ENCODE measurements at places on chromosomes 6 and 20. TPM values are rescaled to one million over a fixed set of nuclear protein-coding genes. Genes with fewer than 3 reads are reported as not detected.

SUMO4 gene
- 1.8 TPM for total RNA-seq

PNLDC1 gene
- not detected for total RNA-seq

PRSS16 gene
- total RNA-seq: 10.5 TPM

MTG2 gene
- 20.7 TPM for total RNA-seq

LPA gene
- total RNA-seq: not detected

SEL1L2 gene
- total RNA-seq: not detected

NRSN1 gene
- total RNA-seq: not detected

FAXC gene
- total RNA-seq: 7.2 TPM

NPEPL1 gene
- 16.2 TPM for total RNA-seq

CLPSL1 gene
- not detected for total RNA-seq

TRIM38 gene
- total RNA-seq: 7.6 TPM

GSTA1 gene
- 0.83 TPM for total RNA-seq

DCDC2 gene
- total RNA-seq: 0.05 TPM

SLC13A3 gene
- total RNA-seq: 5.3 TPM

UBE2J1 gene
- total RNA-seq: 22.9 TPM

CST1 gene
- not detected for total RNA-seq

BPIFA1 gene
- total RNA-seq: not detected

NKAPL gene
- total RNA-seq: 0.24 TPM

ARFGEF3 gene
- 1.8 TPM for total RNA-seq

SLC29A1 gene
- total RNA-seq: 45.7 TPM

CFAP206 gene
- 1.2 TPM for total RNA-seq

ADAM33 gene
- total RNA-seq: not detected

DEFB115 gene
- total RNA-seq: not detected

EDN1 gene
- total RNA-seq: 5.1 TPM

C6orf15 gene
- total RNA-seq: not detected

BANF2 gene
- not detected for total RNA-seq

ARG1 gene
- not detected for total RNA-seq

C6orf132 gene
- total RNA-seq: 10.3 TPM

RTF2 gene
- 75.1 TPM for total RNA-seq

TNFRSF6B gene
- 8.3 TPM for total RNA-seq

GPR6 gene
- total RNA-seq: not detected

BMP5 gene
- not detected for total RNA-seq

CLPSL2 gene
- total RNA-seq: not detected

HLA-F gene
- total RNA-seq: 35.4 TPM

BPI gene
- total RNA-seq: not detected

APOBEC2 gene
- total RNA-seq: not detected

VNN1 gene
- total RNA-seq: under 0.01 TPM

WFDC12 gene
- total RNA-seq: not detected

SLC35D3 gene
- total RNA-seq: not detected

PLN gene
- not detected for total RNA-seq

SH3BGRL2 gene
- 14.9 TPM for total RNA-seq

GJA10 gene
- total RNA-seq: not detected

RNF182 gene
- total RNA-seq: 0.33 TPM

MBOAT1 gene
- 2.3 TPM for total RNA-seq

Data from mammary epithelial cell (primary cell).